CD4-positive, CD25-positive, alpha-beta regulatory T cell (primary cell): ENCODE measurements at places on chromosomes 6 and 20. TPM values are rescaled to one million over a fixed set of nuclear protein-coding genes. Genes with fewer than 3 reads are reported as not detected.
A peak's percentile ranks its signal among the peaks of the same experiment; 100 is the strongest.

DNA sequence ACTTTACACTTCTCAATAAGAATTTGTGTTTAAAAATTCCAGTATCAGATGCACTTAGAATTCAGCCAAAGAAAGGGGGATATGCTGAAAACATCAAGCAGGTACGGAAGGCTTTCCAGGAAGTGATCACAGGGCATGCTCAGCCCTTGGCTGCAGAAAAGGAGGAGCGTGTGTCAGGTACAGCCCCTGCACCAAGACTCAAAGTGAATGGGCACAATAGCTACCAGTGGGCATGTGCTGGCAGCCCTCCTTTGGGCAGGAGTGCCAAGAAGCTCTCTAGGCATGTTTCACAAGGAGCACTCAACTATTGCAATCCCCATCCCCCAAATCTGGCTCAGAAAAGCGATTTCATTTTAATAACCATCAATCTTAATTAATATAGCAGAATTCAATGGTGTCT is 298.8 kb downstream of the GMDS start:
- no peak for DNase-seq

DNA sequence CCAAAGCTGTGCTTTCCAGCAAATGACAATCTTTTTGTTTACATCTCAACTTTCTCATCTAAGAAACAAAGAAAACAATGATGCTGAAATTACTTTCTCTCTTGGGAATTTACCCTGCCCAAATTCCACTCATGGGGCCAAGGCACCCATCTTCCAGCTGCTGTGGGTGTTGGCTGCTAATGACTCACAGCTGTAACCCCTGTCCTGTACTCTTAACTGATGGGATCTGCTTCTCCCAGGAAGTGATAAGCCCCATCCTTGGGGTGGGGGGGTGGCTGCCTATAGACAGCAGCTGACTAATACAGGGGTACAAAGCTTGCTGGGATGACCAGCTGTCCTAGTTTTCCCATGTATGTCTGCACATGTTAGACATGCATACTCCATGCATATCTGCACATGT is 938.6 kb downstream of the C6orf118 start:
- no peak for DNase-seq

GRCh38 chr20:50572938-50573777 is 63.0 kb downstream of the PTPN1 start:
- DNase-seq: no peak

DNA sequence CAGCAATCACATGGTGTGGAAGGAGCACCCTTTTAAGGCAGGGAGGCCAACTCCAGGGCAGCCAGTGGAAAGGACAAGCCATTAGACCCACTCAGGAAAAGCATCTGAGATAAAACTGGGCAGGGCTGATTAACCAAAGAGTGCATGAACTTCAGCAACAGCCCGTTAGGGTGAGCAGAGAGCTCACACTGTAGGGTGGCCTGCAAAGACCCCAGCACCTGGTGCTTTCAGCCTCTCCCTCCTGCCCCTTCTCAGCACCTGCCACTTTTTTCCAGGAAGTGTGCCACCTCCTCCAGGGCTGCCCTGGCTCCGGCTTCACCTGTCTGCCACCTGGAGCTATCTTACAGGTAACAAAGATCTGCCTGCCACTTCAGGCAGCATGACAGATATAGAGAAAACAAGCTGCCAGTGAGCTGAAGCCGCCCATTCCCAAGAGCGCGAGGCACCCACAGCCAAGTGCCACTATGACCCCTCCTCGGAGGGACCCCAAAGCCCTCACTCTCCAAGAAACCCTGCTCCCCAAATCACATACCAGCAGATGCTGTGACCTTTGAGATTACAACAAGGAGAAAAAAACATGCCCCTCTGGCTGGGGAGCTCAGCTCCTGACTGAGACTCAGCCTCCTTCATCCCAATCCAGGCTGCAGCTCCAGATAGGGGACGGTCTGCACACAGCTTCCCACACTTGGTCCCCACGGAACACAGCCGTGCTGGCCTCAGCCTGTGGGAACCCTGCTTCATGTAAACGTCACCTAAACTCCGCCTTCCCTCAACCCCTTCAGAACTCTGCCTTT is 71.2 kb downstream of the ABHD12 start:
- no peak for DNase-seq

DNA sequence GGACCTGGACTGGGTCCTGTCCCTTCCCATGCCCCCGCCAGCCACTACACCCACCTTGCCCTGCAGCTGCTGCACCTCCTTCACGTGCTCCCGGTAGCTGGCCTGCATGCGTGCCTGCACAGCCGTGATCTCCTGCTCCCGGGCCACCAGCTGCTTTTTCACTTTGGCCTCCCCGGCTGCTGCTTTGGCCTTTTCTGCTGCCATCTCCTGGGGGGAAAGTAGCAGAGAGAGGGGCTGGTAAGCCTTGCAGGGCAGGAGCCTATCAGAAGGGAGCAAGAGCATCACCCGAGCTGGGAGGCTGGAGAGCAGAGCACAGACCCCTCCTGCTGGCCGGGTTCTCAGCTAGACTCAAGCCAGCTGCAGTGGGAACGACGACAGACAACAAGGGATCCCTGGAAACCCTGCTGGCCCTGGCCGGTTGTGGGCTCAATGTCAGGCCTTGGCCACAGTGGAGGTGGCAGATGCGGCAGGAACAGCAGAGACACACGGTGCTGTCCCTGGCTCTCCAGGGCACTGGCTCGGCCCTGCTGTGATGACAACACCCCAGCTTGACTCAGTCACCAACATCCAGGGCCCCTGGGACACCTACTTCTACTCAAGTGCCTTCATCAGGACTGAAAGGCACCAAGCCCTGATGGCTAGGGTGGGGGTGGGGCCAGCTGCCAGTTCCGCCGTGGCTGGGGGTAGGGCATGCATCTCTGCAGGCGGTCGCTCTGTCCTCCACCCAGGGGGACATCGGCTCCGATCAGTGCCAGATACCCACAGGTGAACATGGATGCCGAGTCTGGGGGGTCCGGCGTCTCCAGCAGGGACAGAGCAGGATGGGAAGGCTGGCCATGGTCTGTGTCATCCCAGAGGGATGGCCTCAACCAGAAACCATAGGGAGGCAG is 45.3 kb downstream of the RRBP1 start:
- DNase-seq: no peak

- DNase-seq: no peak
These were observed 19.5 kb downstream of the SYTL3 start for GRCh38 chr6:158669145-158670035.

DNA sequence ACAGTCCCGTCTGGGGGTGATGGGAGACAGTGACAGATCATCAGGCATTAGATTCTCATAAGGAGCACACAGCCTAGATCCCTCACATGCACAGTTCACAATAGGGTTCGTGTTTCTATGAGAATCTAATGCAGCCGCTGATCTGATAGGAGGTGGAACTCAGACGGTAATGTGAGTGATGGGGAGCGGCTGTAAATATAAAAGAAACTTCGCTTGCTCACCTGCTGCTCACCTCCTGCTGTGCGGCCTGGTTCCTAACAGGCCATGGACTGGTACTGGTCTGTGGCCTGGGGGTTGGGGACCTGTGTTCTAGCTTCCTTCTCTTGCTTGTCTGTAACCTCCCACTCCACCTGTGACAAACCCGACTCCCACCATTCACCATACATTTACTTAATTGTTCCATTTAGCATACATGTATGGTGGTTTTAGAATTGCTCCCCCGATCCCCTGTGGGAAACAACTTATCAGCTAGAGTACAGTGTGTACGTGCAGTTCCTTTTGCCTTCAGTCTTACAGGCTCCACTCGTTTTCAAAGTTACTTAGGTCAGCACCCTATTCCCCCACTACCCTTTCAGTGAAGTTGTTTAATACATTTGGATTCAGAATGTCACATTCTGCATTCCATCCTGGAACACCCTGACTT is 4.0 kb downstream of the MANBAL start:
- DNase-seq: no peak

DNA sequence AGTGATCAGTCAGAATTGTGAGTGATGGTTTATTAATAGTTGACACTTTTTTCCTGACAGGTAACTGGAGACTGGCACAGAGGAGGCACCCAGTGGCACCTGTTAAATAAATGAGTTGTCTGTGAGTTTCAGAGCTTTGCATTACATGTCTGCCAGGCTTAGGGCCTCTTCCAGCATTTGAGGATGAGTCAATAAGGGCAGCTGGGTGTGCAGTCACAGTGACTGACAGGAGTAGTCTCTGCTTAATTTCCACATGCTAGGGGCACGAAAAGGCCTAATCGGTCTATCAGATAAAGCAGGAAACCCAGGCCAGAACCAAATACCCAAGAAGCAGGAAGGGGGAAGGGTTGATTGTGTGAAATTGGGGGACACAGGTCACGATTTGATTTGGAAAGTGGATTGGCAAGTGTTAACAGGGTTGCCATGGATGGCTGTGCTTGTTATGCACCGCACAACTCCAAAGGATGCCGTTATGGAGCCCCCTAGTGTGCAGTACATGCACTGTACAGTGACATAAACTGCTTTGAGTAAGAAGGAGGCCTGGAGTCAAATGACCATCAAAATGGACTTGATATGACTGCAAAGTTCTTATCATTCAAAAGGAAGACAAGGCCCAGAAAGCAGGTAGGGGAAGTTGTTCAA is 111.9 kb upstream of the GGTLC1 start:
- DNase-seq: peak; percentile 52

GRCh38 chr6:132494954-132495353 is 18.0 kb downstream of the STX7 start:
- no peak for DNase-seq

DNA sequence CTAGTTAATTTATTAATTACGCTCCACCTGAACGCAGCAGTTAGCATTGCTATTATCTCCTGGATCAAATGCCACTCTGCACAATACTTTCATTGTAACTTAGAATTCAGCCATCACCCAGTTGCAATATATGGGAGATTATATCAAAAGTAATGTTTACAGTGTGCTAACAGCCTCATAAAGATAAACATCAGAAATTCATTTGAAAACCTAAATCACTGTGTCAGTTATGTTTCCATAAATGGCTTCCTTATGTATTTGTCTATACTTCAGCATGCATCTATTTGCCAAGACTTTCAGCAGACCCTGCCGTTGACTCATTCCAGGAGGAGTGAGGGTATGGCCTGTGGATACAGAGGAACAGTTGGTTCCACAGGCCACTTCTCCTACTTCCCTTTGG is 300.1 kb downstream of the TFAP2B start:
- DNase-seq: no peak

- no peak for DNase-seq
These were observed 142.3 kb downstream of the TFAP2A start for GRCh38 chr6:10272591-10272990.

DNA sequence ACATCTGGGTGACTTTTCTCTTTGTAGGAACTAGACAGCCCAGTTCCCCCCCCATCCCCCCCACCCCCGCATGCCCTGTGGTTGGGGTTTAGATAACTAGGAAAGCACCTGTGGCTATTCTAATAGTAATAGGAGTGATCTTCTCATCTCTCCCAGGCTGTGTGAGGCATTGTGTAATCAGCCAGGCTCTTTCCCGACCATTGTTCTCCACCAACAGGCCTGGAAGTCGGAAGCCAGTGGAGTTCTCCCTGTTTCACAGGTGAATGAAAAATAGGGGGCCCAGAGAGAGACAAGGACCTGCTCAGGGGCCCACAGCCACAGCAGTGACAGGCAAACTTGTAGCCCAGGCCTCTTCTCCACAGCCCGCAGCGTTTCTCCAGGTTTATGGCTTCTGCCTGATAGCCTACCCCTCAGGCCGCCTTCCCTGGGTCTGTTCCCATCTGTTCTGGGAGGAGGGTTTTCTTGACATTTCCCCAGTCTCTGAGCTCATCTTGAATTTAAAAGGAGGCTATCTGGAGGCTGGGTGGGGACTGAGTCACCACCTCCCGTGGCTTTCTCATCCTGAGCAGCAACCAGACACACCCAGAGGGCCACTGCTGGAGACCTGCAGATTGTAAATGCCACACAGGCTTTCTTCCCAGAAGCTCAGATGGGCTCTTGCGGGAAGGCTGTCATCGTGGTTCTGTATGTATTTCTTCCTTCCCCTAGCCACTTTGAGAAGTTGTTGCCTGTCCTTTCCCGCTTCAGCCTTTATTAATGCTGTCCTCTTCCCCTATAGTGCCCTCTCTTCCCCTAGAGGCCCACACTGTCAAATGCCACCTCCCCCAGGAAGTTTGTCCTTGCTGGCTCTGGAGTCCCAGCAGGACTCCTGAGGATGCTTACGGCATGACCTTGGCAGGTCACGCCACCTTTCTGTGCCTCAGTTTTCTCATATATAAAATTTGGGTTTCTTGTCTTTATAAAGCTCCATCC is 75.9 kb upstream of the MYL9 start:
- DNase-seq: peak; percentile 66

GRCh38 chr6:166162599-166163342 is 4.9 kb downstream of the TBXT start:
- no peak for DNase-seq

DNA sequence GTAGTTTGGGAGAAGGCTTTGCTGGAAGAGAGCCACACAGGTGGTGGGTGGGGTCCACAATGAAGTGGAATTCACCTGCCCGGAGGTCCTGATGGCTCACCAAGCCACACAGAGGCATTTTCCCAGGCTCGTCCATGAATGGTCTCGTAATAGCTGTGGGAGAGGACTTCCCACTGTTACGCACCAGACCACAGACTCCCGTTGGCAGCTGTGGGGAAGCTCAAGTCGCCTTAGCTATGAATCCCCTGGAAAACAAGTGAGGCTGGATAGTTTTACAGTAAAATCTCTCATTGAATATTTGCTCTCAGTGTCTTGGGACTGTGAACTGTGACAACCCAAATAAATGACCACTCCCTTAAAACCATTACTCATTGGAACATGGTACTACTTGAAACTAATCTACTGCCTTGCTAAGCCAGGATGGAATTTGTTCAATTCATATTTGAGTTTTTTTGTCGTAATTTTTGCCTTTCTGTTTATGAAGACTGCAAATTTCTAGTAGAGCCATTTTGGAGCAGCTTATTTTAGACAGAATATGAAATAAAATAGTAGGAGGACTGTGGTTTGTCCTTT is 79.4 kb downstream of the JAG1 start:
- no peak for DNase-seq

DNA sequence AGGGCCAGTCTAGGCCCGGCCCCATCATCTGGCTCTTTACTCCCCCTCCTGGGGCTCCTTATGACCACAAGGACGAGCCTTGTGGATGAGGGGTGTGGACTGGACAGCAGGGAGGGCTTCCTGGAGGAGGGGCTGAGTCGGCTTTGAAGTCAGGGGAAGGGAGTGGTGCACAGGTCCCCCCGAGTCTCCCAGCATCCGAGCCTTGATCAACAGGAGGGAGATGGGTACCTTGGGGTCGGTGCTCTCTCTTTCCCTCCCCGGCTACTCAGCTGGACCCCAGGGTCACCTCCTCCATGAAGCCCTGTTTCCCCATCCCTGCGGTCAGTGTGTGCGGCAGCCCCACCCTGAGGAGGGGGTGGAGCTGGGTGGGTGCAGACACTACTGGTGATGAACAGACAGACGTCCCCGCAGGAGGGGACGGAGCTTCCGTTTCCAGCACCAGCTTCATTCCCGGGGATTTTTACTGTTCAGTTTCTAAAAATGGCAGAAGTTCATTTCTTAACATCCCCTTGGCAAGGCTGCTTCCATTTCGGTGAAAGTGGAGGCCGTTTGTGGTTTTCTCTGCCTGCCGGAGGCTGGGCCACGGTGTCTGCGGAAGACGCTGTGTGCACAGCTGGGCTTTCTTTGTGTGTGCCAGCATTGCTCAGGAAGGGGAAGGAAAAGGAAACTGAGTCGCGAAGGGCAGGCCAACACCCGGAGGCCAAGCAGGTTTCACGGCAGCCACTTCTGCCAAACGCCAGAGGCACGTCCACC is 19.6 kb downstream of the NTSR1 start:
- DNase-seq: no peak

VGLL2 gene
- total RNA-seq: not detected

PCK1 gene
- not detected for total RNA-seq

DDR1 gene
- total RNA-seq: 5.0 TPM

OR2H1 gene
- not detected for total RNA-seq

GHRH gene
- total RNA-seq: not detected

LY6G5C gene
- total RNA-seq: 3.1 TPM

TDP2 gene
- 43.2 TPM for total RNA-seq

GINS1 gene
- total RNA-seq: 0.76 TPM

CLPSL2 gene
- not detected for total RNA-seq

TRDN gene
- total RNA-seq: not detected
